GM19239 (cell line): ENCODE measurements at places on chromosomes 3 and 15.

DNA sequence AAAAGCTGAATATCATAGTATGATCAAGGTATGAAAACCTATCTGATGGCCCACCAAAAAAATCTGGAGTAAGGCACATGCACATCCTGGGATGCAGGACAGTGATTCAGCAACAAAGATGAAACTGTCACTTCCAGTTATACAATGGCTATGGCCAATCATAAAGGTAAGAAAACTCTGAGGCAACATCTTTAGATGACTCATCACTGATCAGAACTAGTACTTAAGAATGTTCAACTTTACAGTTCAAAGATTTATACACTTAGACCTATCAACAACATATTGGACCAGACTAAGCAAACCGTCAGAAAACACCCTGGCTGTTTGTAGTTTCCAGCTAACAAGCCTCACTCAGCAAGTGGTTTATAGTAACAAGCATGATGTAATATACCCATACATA, 21.3 kb upstream of the PLCH1 start:
- DNase-seq, result no peak

GRCh38 chr15:70274255-70274880, 176.7 kb upstream of the TLE3 start:
- DNase-seq, result no peak

GRCh38 chr3:143476965-143477640, 357.5 kb downstream of the CHST2 start:
- DNase-seq, result no peak

DNA sequence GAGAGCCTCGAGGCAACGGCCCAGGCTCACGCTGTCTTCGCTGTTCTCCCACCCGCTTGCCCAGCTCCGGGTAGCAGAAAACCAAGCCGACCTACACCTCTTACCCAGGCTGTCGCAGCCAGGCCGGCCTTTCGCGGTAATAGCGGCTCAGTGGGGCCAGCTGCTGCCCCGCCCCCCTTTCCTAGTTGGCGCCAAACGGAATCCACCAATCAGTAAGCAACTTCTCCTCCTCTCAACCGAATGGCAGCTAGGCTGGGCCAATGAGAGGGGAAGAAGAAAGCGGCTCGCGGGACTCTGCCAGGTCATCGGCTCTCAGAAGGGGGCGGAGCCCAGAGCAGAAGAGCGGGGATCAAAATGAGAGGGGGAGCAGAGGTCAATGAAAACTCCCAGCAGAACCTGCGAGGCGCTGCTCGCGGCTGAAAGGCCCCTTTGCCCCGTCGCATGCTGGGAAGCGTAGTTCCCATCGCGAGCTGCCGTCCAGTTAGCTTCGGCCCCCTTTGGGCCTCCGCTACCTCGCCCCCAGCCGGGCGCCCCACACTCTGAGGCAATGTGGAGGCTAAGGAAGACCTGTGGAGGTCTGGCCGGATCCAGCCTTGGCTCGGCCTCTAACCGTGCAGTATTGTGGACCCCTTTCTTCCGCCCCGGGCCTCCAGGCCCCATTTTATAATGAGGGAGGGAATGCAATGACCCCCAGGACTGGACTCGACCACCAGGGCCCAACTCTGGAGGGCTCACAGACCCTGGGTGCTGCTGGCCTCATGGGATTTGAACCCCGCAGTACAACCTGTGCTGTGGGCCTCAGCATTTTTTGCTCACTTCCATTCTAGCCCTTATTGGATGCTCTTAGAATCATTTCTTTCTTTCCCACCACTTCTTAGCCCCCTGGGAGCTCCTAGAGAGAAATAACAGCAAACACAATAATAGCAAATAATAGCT, at the start of gene CDC25A:
Gene CDC25A, minus strand, starts transcription at position 152 of the 936 bp plus-strand sequence. CDS start 470 bp downstream, outside the sequence.
- DNase-seq, result peak; percentile 96

GRCh38 chr3:39126532-39127071, 19.1 kb downstream of the TTC21A start:
- no peak for DNase-seq

DNA sequence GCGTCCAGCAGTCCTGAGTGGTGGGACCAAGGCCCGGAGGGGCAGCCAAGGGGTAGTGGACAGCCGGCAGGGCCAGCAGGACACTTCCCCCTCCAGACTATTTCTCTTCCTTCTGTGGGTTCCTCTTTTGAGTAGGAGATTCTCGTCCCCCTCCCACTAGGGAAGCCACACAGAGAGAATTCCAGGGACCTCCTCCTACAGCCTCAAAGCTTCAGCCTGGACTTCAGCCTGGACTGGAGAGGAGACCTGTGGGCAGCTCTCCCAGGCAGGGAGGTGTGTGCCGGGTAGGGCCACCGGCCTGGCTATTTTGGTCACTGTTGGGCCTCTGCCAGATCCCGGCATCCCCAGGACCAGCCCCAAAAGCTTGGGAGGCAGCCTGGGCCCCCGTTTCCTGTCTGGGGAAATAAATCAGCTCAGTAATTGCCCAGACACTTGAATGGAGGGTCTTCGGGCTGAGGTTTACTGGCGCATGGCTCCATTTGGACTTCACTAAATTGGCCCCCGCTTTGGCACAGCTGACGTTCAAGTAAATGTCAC, 1.3 kb downstream of the SLC6A6 start:
- DNase-seq, result no peak

DNA sequence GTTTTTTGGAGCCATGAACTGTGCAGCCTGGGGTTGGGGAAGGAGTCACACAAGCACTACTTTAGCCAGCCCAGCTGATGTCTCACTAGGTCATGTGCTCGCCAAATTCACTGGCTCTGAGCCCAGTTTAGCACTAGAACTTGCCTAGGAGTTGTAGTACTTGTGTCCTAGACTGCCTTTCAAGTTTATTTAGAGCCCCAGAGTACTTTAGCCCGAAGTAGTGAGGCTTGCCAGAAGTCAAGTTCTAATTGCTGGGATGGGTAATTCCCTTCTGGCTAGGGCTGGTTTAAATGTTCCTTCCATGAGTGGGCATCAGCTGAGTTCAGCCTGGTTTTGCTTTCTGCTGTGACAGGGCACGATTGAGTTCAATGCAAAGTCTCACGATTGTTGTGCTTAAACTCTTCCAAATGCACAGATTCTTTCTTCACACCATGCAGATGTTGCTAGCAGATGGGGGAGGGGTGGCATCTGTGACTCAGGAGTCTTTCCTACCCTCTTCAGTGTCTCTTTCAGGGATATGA, 228.2 kb upstream of the ZPLD1 start:
- DNase-seq, result no peak

GRCh38 chr3:51401735-51402134, 10.7 kb downstream of the RBM15B start:
- no peak for DNase-seq

DNA sequence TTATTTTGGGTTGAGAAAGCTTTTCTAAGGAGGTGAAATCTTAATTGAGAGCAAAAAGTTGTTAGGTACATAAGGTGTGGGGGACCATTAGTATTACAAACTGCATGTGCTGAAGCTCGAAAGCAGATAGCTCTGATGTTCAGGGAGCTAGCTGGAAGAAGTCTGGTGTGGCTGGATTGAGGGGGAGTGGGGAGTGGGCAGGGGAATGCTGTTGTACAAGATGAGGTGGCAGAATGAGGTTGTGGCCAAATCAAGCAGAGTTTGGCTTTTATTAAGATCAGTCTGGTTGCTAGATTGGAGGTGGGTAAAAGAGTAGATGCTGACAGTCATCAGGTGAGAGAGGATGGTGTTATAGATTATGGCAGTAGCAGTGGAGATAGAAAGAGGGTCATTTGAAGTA, 32.1 kb downstream of the UBE2E2 start:
- no peak for DNase-seq

DNA sequence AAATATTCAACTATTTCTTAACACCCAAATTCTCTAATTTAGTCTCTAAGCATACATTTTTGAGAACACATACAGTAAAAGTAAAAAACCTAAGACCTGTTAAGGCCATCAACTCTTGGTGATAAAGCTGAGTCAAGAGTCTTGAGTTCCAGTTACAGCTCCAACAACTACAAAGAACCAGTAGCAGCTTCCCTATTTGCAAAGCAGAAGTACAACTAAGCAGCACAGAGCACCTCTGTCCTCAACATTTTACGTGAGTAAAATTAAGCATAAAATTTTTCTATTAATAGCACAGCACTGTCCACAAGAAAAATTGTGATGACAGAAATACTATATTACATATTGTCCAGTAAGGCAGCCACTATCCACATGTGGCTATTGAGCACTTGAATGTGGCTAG, 4.4 kb downstream of the PCOLCE2 start:
- DNase-seq, result no peak
